ENCODE measurements at places on chromosomes 7 and 10.

DNA sequence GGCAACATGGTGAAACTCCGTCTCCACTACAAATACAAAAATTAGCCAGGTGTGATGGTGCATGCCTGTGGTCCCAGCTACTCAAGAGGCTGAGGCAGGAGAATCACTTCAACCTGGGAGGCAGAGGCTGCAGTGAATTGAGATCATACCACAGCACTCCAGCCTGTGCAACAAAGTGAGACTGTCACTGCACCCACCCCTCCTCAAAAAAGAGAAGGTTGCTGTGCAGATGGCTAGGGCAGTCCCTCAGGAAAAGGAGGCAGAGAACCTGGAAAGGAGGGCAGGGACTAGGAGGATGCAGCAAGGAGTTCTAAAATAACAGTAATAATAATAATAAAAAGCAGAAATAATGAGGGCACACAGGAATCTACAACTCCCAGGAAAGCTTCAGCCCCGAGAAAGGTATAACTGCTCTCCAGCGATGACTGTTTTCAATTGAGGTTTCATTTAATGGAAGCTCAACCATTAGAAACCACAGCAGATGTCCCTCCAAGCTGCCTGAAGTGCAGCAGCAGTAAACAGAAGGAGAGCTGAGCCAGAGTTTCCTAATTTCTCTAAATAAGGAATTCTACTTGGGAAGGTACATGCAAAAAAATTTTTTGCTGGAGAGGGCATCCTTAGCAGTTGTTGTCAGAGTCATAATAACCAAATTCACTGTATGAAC, 326.5 kb downstream of the GATA3 start:
- no peak for DNase-seq

GRCh38 chr7:50359995-50360925, 55.7 kb downstream of the IKZF1 start:
- no peak for DNase-seq

GRCh38 chr10:49254556-49255318, 44.2 kb upstream of the C10orf71 start:
- no peak for DNase-seq

DNA sequence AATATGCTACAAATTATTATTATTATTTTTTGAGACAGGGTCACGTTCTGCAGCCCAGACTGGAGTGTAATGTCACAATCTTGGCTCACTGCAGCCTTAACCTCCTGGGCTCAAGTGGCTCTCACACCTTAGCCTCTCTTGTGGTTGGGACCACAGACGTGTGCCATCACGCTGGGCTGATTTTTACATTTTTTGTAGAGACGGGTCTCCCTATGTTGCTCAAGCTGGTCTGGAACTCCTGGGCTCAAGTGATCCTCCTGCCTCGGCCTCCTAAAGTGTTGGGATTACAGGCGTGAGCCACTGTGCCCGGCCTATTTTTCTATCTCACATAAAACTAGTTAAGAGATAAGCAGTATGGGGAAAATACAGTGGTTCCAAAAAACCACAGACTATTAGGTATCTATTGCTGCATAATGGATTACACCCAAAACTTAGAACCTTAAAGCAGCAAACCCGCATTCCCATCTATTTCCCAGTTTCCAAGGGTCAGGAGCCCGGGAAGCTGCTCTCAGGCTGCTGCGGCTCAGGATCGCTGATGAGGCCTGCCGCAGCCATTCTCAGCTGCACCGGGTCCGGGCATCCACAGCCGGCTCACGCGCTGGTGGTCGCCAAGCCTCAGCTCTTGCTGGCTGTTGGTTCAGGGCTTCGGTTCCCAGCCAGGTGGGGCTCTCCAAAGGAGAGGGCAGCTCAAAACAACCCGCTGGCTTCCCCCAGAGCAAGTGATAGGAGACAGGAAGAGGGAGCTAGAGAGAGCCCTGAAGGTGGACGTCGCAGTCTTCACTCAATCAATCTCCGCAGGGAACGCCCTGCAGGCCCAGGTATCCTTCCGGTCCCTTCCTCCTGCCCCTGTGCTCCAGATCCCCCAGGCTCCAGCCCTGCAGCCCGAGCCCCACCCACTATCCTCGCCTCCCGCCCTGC, 128.2 kb downstream of the UBE2H start:
- no peak for DNase-seq

- no peak for DNase-seq
Measured at GRCh38 chr7:37927773-37928444, 7.5 kb downstream of the EPDR1 start.

- DNase-seq, result no peak
Measured at GRCh38 chr7:22351878-22352277, 5.1 kb downstream of the RAPGEF5 start.

- DNase-seq, result no peak
Measured at GRCh38 chr10:71487726-71488125, 91.0 kb downstream of the CDH23 start.

GRCh38 chr7:104923010-104923421, 91.0 kb upstream of the KMT2E start:
- no peak for DNase-seq

DNA sequence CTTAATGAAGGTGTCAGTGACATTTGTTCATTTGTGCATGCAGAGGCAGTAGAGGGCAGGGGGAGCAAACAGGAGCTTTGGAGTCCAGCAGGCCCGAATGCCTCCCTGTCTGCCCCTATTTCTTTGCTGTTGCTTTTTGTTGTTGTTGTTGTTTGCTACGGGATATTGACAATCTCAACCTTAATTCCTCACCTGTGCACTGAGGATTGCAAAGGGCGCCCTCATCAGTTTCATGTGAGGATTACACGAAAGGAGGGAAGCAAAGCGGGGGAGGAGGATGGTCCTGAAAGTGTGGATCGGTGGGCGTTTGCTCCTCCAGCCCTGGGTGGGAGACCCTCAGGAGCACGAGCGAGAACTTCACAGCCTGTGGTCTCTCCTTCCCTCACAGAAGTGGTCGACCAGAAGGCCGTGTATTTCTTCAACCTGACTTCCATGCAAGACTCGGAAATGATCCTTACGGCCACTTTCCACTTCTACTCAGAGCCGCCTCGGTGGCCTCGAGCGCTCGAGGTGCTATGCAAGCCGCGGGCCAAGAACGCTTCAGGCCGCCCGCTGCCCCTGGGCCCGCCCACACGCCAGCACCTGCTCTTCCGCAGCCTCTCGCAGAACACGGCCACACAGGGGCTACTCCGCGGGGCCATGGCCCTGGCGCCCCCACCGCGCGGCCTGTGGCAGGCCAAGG, 9.6 kb downstream of the GDF10 start:
- DNase-seq, result no peak

DNA sequence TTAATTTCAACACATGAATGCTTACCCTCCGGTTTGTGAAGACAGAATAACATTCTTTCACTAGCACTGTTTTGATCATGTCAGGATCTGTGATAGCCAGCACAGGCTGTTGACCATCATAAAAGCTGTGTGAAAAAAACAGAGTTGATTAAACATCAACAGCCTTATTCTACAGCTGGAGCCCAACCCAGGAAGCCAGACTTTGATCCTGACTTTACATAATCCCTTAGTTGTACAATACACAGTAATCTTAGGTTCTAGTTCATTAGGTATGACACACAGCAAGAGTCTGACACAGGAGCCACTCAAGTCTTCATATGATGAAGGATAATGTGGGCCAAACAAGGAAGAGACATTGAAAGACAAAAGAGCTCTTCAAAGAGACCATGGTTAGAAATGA, 11.4 kb downstream of the CYP3A4 start:
- DNase-seq, result no peak

DNA sequence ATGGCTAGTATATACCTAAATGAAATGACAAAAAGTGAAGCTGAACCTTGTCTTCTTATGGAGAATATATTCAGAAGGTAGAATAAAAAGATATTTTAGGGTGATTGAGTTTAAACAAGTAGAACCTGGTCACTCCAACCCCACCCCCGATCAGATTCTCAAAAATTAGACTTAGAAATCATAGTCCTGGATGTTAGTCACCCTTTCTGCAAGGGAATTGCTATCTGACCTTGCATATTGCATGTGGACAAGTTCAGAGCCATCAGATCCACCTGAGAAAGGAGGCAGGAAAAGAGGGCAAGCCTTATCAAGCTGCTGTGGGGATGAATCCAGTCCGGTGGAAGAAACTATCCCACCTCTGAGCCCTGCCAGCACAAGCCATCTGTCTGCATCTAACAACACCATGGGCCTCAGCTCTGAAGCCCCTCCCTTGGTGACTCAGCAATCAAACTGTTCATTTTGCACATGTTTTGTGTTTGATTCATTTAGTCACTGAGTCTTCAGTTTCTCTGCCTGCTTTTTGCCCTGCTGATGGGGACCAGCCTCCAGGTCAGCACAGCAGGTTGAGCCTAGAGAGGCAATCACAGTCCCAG, 727.3 kb downstream of the AUTS2 start:
- no peak for DNase-seq

- no peak for DNase-seq
Measured at GRCh38 chr10:31650010-31650409, 278.6 kb downstream of the ARHGAP12 start.

Measured in SIG-M5 (cell line).